ENCODE measurements at places on chromosomes 4 and X.

DNA sequence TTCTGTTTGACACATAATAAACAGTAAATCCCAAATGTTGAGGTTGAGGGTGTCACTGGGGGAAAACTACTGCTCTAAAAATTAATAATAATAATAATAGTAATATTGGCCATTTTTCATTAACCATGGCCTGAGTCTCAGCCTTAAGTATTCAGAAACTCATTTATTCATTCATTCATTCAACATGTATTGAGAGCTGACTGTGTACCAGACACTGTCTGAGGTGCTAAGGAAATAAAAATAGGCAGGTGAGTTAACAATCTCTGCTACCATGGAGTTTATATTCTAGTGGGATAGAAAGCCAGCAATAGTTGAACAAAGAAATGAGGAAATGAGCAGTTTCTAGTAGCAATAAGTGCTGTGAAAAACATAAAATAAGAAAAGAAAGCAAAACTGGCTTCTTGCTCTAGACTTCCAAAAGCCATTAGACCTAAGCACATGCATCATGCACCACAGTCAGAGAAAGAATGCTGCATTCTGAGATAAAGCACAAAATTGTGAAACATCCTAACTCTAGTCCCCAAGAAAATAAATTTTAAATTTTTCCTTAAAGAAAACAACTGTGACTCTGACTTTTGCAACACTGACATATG, 278.7 kb downstream of the RCHY1 start:
- DNase-seq: no peak

- peak; percentile 27 for DNase-seq
Measured at GRCh38 chr4:145179281-145179860, 1.0 kb downstream of the OTUD4 start.

DNA sequence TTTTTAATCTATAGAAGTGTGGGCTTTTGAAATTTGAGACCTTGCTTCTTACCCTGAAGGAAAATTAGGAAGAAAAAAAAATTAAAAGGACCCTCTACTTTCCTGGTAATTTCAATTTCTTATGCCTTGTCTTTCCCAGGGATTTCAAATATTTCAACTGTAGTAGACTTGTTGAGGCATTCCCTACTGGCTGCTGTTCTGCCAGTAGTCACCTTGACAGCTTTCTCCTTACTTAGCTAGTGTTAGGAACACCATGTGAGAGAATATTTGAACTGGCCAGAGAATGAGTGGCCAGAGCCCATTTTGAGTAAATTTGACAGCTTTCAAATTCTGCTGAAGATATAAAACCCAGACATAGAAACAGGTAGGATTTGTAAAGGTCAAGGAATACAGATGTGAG, 24.0 kb upstream of the GBA3 start:
- DNase-seq: no peak

- DNase-seq: no peak
Measured at GRCh38 chr4:95830651-95831050, 9.2 kb upstream of the PDHA2 start.

- DNase-seq: peak; percentile 48
Measured at GRCh38 chr4:81466841-81467671, 4.7 kb downstream of the RASGEF1B start.

DNA sequence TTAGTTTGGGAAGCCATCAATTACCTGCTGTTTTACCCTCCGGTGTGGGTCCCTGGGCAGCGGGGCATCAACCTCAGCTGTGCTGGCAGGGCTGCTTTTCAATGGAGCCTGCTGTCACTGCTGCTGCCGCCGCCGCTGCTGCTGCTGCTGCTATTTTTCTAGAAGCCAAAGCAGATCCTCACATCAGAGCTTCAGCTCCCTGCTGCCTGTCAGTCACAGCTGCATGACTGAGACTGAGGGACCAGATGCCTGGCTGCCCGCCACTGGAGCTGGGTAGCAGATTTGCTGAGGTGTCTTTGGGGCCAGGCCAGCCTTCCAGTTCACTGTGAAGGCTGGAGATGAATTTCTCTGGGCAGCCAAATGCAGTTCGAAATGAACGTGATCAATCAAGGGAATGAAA, 200.3 kb upstream of the NHS start:
- no peak for DNase-seq

GRCh38 chr4:152936446-152937335, 568 bp downstream of the FHDC1 start:
- no peak for DNase-seq

DNA sequence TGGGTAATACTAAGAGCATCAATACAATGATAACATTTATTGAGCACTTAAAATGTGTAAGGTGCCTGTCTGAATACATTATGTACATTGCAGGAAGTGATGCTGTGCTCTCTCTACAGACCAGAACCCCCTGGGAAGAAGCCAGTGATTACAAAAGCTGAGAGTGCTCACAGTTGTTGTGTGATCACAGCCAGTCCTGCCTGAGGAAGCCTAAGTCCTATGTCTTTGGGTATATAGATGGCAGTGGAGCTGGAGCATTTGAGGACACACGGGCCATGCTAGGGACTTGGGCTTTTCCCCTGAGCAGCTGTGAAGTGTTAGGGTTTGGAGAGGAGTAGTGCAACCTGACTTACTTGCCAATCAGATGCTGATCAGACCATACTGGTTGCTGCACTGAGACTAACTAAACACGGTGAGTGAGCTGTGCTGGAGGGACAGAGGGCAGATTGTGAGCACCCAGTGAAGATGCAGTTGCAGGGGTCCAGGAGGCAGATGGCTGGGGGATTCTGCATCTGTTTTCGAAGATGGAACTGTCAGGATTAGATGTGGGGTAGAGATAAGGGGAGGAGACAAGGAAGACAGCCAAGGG, 60.8 kb upstream of the TBC1D14 start:
- DNase-seq: no peak

- no peak for DNase-seq
Measured at GRCh38 chr4:3879681-3880614, 113.8 kb downstream of the ADRA2C start.

DNA sequence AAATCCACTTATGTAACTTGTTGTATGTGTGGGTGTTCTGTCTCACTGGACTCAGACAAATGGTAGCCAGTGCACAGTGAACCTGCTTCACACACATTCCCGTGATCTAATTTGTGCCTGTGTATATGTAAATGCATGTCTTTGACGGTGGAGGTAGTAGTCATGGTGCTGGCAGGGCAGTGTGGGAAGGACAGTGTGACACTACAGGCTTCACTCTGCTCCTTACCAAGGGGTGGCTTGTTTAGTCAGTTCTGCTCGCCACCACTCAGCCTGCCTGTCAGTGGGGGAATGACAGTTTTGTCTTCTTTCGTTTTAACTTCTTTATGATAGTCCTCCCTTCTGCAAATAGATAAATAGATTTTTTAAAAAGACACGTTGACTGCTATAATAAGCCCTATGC, 17.7 kb upstream of the PAQR3 start:
- no peak for DNase-seq

DNA sequence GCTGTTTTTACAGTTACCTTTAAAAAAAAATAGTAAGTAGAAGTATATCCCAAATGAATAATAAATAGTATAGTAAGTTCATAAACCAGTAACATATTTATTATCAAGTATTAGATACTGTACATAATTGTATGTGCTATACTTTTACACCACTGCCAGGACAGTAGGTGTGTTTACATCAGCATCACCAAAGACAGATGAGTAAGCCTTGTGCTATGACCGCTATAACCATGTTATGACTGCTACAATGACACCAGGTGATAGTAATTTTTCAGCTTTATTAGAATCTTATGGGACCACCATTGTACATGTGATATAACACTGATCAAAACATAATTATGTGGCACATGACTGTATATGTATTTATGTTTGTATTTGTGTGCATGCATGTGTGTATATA, 27.3 kb downstream of the PABPC4L start:
- DNase-seq: no peak

DNA sequence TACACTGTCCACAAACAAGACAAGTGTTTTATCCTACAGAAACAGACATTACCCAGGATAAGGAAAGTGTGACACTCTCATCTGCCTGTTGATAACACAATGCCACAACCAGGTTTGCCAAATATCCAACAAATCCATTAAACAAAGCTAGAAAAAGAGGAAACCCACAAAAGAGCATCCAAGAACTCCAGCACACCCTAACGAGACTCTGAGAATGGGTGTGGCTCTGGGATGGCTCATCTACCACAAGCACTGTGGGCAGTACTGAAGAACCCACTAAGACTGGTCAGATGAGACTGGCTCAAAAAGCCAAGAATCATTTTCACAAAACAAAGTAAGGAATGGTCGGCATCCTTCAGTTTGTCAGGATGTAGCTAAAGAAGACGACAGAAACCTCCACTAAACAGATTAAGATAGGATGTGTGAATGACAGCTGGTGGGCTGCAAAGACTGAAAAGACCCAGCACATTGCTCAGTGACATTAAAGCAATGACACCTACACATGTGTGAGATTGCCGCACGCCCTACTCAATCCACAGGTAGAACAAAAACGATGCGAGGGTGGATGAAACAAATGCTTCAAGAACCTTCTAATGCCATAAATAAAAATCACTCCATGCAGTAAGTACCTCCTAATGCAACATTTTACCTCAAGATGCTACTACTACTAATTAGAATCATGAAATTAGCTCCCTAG, 14.7 kb downstream of the ATP8A1 start:
- DNase-seq: no peak

- DNase-seq: no peak
Measured at GRCh38 chr4:131547506-131547981, 1601.5 kb upstream of the PCDH10 start.

- no peak for DNase-seq
Measured at GRCh38 chr4:155085843-155086530, 122.4 kb upstream of the NPY2R start.

- DNase-seq: no peak
Measured at GRCh38 chr4:68349279-68349648, 626 bp downstream of the YTHDC1 start.

DNA sequence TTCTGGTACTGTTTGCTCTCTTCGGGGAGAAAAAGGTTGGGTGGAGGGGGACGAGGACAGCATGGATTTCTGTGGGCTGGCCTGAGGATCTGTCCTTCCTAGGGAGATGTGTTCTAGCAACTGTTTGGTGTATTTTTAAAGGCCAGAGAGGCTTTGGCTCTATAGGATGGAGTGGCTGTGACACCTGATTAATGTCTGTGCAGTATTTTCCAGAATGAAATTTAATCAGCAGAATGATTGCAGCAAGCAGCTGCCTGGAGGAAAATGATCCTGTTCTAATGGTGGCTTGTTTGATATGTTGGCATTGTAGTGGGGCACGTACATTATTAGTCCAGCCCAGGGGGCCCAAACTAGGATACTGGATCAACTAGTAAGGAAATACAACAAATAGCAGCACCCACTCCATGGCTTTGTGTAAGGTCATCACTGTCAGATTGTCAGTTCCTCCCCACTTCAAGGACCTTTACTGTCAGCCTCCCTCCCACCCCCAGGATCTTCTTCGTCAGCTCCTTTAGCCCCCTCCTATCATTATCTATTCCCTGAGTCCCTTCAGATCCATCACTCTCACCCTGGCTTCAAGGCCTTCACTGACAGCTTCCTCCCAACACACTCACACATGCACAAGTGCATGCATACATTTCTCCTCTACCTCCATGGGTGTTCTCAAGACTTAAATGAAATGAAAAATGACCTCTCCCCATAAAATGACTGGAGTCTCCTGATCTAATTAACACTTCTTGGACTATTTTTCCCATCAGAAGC, 10.4 kb upstream of the TMEM255A start:
- DNase-seq: no peak

DNA sequence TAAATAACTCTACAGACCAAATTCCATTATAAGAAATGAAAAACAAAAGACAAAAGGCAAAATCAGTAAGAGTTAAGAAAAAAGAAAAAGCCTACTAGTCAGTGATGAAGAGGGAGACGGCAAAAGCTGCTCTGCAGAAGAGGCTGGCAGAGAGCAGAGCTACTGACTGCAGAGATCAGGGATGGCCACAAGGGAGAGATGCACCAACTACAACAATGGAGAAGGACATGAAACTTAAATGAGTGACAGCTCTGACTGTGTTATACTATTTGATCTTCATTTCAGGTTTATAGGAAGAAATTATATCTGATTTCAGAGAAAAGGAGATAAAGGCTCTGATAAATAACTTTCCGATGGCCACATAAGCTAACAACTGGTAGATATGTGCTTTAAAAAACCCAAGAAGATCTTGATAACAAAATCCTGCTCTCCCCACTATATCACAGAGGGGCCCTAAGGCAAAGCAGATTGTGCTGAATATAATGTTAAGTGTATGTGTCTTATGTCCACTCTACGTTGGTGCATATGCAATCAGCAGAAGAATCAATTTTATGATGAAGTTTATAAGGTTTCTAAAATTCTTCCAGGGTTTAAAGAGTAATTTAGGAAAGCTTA, 58.4 kb upstream of the COX18 start:
- DNase-seq: no peak

- no peak for DNase-seq
Measured at GRCh38 chr4:38872620-38873019, 5.0 kb downstream of the FAM114A1 start.

GRCh38 chr4:189497516-189497915, 443.2 kb upstream of the FRG1 start:
- no peak for DNase-seq

DNA sequence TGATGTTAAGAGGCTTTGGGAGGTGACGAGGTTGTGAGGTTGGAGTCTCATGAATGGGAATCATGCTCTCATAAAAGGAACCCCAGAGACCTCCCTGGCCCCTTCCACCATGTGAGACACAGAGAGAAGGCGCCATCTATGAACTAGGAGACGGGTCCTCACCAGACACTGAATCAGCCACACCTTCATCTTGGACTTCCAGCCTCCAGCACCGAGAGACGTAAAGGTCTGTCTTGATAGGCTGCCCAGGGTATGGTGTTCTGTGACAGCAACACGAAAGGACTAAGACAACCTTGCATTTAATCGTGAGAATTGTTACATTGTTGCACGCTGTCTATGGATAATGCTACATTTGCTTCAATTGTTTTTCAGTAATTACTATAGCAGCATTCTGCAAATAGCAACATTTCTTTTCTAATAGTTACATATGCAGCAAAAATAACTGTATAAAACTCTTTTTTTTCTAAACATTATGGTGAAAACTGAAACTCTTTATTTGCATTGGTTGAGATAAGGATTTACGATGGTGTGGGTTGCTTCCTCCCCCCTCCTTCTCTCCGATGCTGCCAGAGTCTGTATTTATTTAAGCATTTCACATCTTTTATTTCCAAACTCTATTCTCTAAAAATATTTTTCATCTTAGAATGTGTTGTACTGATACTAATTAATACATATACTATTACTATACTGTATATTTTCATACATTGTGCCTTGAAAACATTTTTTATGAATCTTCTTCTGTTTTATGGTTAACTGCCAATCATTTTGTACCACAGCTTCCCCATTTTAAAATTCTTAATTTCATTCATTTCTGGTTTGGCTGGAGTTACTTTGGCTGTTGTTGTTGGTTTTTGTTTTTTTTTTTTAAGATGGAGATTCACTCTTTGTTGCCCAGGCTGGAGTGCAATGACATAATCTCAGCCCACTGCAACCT, 26.4 kb upstream of the AKAP17A start:
- no peak for DNase-seq

GRCh38 chrX:72121383-72121782, 10.3 kb downstream of the RTL5 start:
- no peak for DNase-seq

DNA sequence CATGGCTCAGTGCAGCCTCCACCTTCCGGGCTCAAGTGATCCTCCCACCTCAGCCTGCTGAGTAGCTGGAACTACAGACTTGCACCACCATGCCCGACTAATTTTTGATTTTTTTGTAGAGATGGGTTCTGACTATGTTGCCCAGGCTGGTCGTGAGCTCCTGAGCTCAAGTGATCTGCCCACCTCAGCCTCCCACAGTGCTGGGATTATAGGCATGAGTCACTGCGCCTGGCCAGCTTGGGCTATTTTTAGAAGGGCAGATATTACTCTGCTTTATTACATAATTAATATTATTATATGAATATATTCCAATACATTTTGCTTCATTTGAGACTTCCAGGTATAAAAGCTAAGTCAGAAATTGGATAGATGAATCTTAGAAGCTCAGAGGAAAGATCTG, 143.7 kb upstream of the ANK2 start:
- no peak for DNase-seq

All from stimulated activated CD4-positive, alpha-beta T cell treated with anti-CD3 and anti-CD28 coated beads, Interleukin-1b, Interleukin-23, amount 100 ng/mL, for 1 hour (primary cell).